ENCODE measurements at places on chromosomes 3 and 15.

DNA sequence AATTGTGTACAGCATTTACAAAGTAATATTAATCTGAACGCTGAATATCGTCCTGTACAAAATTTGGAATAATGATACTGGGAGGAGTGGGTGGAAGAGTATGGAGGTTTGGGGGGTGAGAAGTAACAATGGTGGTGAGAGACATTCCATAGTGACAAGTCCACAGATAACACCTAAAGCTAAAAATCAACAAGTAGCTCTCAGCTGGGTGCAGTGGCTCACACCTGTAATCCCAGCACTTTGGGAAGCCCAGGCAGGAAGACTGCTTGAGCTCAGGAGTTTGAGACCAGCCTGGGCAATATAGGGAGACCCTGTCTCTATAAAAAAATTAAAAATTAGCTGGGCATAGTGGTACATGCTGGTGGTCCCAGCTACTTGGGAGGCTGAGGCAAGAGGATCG lies 5.1 kb downstream of the MRPS25 start:
- DNase-seq = no peak

DNA sequence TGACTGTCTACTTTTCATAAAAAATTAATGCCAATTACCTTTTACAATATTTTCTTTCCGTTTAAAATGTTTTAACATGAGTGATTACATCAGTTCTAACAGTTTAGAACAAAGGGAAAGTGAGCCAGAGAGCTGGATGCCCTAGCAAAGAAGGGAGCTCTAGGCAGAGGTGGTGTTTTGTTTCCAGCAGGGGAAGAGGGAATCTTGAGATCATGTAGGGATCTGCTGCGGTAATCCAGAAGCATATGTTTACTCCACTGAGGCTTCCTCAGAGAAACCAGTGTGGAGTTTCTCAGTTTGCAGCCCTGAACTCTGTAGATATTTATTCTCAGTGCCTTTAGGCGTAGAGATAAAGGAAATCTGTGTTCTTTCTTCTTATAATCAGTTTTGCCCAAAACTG lies 399.3 kb downstream of the NLGN1 start:
- no peak for DNase-seq

DNA sequence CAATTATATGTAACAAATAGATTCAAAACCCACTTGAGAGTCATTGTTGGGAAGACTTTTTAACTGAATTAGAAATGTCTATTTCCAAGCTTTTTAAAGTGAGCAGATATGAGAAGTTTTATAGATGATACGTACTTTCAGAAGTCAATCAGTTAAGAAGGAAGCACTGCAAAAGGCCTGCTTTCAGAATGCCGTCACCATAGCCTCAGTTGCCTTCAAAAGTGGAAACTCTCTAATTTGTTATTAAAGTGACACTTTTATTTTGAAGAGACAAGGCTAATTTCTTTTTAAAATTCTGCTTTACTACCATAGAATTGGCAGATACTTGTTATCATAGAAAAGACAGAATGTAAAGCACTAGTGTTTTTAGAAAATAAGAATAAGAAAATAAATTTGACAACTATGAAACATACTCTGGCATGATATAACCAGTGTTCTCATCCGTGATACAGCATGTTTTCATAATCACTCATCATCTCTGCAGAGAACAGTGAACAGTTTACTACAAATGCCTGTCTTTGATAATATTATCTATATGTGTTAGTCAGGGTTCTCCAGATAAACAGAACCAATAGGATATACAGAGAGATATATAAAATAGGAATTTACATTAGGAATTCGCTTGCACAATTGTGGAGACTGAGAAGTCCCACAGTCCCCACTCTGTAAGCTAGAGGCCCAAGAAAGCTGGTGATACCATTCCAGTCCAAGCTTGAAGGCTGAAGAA lies 7.0 kb upstream of the PLD1 start:
- no peak for DNase-seq

- DNase-seq = no peak
These were observed 69.6 kb downstream of the C3orf20 start for GRCh38 chr3:14744556-14744955.

DNA sequence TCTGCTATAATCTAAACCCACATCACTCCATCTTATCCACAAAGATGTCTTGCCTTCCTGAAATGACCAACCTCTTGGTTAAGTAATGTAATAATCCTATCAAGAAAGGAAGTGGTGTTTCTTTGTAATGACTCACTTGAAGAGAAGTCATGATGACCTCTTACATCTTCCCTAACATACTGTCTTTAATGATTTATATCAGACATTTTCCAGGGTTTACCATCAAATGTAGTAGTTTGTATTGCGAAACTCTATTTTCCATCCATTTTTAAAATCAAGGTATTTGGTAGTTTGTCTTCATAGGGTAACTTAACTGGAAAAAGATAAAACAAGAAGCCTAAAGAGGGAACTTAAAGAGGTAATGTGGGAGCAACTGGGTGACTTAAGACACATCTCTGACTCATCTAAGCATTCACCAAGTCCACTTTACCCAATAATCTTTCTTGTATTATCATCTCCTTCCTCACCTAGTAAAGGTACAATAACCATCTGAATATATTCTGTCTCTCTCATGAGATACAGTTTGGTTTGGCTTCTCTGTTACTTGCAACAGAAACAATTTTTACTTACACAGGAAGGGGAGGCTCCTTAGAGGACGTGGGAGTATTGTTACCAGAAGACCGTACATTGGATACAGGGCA lies 5.7 kb upstream of the MAPK6 start:
- peak; percentile 47 for DNase-seq

DNA sequence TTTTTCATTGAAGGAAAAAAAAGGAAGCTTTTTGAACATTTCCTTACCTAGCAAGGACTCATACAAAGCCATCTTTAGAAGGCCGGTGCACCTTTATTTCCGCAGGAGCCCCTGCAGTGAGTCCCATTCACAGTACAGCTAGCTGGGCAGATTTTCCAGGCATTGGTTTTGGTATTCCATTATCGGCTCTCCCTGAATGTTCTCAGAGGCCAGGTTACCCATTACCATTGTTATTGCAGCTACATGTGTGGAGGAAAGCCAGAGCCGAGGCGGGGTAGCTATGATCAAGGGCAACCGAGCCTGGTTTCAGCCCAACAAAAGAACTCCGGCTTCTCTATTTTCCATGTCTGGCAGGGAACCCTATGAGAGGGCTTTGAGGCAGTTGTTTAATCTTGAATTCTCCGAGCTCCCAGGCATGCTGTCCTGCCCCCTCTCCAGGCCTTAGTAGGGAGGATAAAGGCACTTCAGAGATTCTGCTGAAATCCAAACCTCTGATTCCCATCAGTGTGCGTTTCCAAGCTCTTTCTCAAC lies 100.3 kb downstream of the LRRK1 start:
- no peak for DNase-seq

GRCh38 chr3:183884097-183884426 lies 618 bp downstream of the PARL start:
- DNase-seq = no peak

DNA sequence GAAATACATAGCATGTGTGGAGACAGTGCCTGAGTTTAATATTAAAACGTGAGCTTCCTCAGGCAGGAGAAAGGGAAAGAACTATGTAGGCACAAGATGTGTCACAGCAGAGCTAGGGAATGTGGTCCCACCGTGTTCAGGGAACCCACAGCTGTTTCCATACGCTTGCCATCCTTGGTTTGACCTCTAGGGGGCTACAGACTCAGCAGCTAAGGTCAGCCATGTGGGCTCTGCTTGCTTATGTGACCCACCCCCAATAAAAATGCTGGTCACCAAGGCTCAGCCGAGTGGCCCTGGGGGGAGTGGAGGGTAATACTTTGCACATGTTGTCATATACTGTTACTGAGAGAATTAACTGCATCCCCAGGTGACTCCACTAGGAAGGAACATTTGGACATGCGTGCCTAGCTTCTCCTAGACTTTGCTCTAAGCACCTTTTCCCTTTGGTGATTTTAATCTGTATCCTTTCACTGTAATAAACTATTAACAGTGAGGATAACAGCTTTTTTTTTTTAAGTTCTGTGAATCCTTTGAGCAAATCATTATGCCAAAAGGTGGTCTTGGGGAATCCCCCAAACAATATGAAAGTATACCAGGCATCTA lies 3.3 kb downstream of the TUBGCP5 start:
- no peak for DNase-seq
